Heart right ventricle (tissue), 16 donors: ENCODE measurements at places on chromosomes 7 and 10. TPM values are rescaled to one million over a fixed set of nuclear protein-coding genes. Genes with fewer than 3 reads are reported as not detected.

Gene AIMP2
- 21.8 TPM for polyA plus RNA-seq

Gene ADARB2
- polyA plus RNA-seq = 0.28 TPM

Gene CCDC3
- 5.5 TPM for polyA plus RNA-seq

Gene FBXO24
- polyA plus RNA-seq = 0.20 TPM

Gene MUC12
- not detected for polyA plus RNA-seq

Gene ZNF736
- polyA plus RNA-seq = 6.4 TPM

GRCh38 chr10:33732161-33732680 is 397.8 kb upstream of the NRP1 start:
- no peak for DNase-seq

DNA sequence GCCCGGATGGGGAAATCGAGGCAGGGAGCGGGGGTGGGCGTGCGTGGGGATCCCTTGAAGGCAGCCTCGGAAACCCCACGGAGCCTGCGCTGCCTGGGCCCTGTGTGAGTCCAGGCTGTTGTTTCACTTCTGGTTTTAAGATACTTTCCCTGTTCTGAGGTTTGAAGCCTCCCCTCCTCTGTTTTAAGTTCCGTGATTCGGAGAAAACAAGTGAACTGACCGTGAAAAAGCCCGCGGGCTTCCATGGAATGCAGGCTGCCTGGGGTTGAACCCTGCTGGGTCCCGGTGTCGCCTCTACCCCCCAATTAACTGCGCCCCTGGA is 401 bp downstream of the LRRC27 start:
- no peak for DNase-seq

GRCh38 chr10:76041551-76041950 is 610.1 kb downstream of the LRMDA start:
- DNase-seq = no peak

DNA sequence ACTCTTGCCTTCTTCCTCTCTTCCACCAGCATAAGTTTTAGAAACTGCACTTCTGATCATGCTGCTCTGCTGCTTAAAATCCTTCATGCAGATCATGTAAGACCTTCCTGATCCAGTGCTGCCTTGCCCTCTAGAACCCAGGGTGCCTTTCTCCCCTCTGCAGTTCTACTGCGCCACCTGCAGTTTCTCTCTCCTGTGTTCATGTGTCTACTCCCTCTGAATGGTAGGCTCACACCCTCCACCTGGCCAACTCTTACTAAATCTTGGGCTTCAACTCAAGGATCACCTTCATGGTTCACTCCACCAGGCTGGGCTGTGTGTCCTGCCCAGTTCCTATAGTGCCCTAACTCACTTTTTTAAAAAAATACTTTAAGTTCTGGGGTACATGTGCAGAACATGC is 174.6 kb upstream of the ITGB1 start:
- no peak for DNase-seq

DNA sequence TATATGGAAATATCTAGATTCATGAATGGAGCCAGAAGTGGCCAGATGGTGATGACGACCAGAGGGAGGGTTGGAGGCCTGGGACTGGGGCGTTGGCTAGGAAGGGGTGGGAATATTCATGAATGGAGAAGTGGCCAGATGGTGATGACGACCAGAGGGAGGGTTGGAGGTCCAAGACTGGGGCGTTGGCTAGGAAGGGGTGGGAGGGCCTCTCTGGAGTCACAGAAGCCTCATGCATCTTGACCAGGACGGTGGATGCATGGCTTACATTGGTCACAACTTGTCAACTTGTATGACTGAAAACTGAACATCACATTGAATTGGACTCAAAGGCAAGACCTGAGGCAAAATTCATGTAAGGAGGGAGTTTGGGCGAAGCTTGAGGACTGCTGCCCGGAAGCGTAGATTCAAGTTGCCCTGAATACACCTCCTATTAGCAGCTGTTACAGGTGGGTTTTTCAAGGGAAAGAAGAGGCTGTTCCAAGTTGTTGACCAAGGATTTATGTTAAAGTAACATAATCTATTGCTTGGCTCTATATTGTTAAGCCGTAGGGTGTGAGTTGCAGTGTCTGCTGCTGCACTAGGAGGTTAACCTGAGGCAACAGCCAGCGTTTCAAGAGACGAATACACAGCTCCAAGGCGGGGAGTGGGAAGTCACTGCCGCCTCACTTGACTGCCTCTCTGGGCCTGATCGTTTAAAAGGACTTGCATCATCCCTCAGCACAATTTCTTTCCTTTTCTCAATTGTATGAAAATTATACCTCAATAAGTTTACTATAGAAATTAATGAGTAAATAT is 55.1 kb upstream of the FAM20C start:
- DNase-seq = no peak

DNA sequence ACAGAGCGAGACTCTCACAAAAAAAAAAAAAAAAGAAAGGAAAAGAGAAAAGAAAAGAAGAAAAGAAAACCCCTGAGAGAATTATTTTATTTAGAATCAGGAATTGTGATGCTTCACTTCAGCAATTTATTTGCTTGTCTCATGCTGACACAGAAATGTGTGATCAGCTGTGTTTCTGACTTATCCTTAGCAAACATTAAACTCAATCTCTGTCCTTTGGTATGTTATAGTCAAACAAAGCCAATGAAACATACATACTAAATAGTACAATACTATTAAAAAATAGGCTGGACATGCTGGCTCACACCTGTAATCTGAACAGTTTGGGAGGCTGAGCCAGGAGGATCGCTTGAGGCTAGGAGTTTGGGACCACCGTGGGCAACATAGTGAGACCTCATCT is 733.0 kb upstream of the FZD8 start:
- DNase-seq = no peak

GRCh38 chr10:60732807-60733516 is 45.3 kb upstream of the CDK1 start:
- DNase-seq = no peak

DNA sequence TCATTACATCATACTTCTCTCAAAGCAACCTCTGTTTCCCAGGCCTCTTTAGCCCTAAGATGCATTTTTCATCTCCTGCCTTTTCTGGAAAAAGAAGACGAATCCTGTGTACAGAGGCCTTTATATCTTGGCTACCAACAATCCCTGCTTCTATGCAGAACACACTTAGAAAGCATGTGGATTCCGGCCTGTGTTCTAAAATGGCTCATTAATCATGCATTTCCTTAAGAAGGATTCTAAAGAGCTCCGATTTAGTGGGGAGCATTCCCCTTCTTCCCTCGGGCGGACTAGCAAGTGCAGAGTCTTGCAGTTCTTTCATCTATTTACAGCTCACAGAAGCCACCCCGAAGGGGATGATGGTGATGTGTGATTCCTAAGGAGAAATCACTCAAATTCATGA is 1212.9 kb downstream of the TYW1 start:
- no peak for DNase-seq

DNA sequence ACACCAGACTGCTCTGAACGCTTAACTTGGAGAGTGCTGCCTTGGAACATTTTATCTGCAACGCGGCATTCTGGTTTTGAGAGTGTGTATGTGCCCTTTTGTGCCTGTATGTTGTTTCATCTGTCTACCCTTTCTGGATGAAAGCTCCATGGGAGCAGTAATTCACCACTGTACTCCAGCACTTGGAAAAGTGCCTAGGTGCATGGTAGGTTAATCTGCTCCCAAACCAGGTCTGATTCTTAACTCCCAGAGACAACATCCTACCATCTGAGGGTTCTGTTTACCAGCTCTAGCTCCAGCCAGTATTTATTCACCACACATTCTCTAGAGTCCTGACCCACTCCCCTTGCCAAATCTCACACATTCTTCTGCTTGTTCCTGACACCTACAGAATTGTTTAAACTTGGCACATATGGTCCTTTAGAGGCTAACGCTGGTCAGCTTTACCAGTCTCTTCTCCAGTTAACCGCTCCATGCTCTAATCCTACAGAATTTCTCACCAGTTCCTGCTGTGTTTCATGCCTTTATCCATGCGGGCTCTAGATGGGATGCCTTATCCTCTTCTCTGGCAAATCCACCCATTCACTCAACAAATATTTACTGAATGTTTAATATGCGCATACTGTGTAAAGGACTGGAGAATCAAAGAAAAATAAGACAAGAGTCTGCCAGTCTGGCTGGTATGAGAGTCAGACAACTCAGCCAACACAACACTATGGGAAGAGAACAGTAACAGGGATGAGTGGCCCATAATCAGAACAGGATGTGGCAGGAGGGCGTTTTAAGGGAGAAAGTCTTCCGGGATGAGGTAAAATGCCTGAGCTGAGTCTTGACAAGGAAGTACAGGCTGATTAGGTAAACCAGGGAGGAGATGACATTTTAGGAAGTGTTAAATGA is 46.3 kb downstream of the MTPN start:
- DNase-seq = peak; percentile 16

GRCh38 chr10:102264371-102264770 is 19.0 kb downstream of the GBF1 start:
- DNase-seq = no peak

DNA sequence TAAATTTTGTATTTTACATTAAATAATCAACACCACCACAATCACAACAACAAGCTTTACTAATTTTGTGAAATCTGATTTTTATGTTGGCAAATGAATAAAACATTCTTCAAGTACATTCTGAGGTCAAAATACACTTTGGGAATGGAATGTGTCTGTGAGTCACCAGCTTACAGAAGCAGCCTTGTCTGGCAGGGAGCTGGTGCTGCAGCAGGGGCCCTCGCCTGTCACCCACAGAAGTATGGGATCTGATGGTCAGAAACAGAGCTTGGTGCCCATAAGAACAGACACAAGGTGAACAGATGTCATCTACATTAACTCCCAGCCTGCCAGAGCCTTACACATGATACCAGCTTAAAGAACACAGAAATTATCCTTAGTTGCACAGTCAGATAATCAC is 496.9 kb downstream of the CCSER2 start:
- DNase-seq = peak; percentile 29

DNA sequence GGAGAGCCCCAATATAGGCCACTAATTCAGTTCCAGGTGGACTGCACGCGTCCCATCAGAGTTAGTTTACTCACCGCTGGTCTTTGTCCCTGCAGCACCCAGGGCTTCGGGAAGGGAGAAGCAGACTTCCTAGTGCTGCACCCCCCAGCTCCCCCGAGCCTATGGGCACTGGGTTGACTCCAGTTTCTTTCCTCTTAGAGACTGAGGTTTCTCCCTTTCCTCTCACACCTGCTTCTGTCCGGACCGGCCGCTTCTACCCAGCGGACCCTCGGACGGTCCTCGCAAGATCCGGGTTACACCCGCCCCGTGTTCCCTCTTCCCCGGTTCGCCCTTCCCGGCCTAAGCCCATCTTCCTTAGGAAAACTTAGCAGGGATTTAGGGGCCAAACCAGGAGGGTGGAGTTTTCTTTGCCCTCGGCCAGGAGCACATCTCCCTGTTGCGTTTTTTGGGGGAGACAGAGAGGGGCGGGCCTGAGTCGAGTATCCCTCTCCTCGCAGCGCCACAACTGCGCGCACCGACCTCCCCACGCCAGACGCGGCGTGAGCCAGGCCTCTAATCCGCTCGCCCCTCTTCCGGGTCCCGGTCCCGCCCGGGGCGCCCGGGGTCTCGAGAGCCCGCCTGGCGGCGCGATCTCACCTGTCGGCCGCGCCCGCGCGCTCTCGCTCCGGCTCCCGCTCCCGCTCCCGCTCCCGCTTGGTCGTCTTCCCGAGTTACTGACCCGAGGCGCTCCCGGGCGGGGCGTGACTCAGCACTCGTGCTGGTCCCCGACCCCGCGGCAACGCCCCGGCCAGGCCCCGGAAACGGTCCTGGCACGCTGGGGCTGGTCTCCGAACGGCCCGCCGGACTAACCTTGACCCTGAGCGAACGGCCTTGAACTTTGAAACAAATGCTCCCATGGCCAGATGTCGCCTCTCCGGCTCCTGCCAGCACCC is at the start of gene AIFM2:
TSS of gene AIFM2 (minus strand) at position 728 of the 932 bp plus-strand sequence. CDS start 8,741 bp downstream, outside the sequence.
- DNase-seq = peak; percentile 72

DNA sequence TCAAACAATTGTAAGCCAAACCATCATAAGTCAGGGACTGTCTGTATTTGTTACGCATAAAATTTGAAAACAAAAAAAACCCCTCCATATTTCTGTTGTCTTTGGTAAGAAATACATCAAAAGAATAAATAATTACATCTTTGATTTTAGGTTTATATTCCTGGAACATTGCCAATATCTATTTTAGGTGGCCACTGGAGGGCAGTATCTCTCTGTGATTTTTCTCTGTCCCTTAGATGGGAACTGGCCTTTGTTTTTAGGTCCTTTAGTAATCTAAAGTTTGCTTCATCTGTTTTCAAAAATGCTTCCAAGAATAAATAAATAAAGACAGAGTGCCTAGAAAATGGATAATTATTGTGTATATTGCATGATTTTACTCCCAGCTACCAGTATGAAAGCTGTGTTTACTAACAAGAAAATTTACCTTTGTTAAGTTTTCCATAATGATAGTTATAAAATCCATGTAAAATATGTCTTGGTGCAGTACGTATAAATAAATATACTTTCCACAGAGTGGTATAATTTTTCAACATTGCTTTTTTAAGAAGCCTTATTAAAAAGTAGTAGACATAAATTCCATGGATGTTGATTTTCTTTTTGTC is 64.2 kb downstream of the PHYHIPL start:
- peak; percentile 21 for DNase-seq

GRCh38 chr7:132709971-132710567 is 133.8 kb upstream of the PLXNA4 start:
- DNase-seq = peak; percentile 11

GRCh38 chr7:35695473-35695850 is 527 bp upstream of the HERPUD2 start:
- DNase-seq = no peak

DNA sequence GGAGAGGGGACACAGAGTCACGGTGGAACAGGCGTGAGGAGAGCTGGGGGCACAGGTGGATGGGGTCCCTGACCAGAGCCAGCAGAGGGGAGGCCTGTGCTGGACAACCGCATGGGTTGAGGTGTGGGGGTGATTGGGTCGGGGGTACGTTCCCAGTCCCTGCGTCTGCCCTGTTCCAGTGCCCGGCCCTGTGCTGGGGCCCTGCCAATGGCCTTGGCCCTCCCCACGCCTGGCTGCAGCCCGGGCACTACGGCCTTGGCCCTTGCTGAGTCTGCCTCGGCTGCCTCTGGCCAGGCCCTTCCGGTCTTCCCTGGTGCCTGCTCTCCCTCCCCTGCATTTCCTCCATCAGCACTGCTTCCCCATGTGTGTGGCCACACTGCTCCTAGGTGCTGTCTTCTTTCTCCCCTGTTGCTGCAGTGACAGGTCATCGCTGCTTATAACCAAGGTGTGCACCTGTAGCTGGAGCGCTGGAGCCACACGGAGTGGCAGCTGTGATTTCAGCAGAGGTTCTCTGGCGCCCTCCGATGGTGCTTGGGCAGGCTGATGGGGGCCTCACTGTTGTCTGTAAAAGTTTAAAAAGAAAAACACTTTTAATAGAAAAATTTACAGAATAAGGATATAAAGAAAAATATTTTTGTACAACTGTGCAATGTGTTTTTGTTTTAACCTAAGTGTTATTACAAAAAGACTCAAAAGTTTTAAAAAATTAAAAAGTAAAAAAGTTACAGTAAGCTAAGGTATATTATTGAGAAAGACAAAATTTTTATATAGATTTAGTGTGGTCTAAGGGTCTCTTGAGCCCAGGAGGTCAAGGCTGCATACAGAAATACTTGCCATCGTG is 45.2 kb upstream of the BHLHA15 start:
- peak; percentile 55 for DNase-seq

GRCh38 chr10:128835361-128835760 is 631.7 kb upstream of the MGMT start:
- no peak for DNase-seq
